ENCODE measurements at places on chromosomes 12 and 14.

DNA sequence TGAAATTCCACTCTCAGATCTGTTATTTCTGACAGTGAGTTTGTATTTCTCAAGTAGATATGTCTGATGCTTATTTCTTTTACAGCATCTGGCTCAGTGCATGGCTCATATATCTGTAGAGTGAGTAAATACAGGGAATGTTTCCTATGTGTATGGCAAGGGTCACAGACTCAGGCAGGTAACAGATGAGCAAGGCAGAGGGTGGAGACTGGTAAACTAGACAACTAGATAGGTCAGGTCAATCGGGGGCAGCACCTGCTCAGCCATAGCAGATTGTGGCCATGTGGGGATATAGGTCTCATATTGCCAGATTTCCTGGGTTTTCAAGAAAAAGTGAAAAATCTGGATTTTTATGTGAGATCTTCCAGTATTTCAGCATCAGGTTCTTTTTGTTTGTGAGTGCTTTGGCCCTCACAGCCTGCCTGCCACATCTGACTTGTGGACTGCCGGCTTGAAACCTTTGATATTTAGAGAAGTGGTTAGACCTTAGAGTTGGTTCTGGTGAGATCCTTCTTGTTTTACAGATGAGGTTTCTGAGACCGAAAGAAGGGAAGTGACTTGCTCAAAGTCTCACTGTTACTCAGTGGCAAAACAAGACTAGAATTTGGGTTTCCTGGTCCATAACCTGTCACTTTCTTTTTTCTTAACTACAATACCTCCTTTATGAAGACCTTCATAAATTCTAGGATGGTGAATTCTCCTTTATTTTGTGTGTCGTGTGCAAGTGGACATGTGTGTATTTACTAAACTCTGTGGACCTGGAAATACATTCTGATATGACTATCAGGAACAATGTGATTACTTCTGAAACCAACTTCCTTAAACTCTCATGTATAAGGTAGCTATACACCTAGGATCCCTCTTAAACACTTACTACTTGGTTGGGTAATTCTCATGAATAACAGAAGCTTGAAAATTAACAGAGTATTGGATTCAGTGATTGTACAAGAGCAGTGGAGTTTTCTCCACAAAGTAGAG is 34.4 kb downstream of the PROX2 start:
- no peak for DNase-seq

GRCh38 chr14:31990926-31991572 is 86.1 kb upstream of the ARHGAP5 start:
- DNase-seq, result no peak

GRCh38 chr12:131606218-131606901 is 104.5 kb upstream of the SFSWAP start:
- DNase-seq, result no peak

GRCh38 chr14:25843481-25844470 is 754.1 kb downstream of the NOVA1 start:
- no peak for DNase-seq

- peak; percentile 31 for DNase-seq
These were observed 16.6 kb downstream of the FBRSL1 start for GRCh38 chr12:132506328-132507160.

DNA sequence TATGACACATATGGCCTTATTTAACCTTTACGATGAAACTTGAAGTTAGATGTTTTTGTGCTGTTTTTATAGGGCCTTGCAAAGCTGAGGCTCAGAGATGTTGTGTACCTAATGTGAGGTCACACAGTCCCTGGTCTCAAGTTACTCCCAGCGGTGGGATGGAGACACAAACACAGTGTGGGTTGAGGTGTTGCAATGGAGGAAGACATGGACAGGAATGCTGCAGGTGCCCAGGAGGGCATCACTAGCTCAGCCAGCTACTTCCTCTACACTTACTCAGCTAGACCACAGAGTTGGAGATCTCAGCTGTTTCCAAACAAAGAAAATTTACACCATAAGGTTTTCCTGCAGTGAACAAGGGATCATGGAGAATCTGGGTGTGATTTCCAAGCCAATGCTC is 15.5 kb downstream of the LHX5 start:
- DNase-seq, result no peak

DNA sequence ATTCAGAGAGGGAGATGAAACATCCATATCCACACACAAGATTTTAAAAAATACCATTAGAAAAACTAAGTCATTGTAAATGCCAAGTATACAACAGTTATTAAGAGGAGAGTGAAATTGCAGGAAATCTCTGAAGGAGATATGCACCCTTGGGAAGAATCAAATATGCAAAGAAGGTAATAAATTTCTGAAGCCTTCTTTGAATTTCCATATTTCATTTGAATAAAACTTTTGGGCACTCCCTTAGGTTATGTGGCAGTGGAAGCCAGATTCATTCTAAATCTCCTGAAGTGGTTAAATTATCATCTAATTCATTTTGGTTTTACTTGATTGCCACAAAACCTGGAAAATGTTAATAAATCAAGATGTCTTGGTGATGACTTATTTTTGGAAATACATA is 138.9 kb upstream of the CLEC14A start:
- DNase-seq, result no peak

GRCh38 chr12:25723336-25723735 is 170.3 kb upstream of the LMNTD1 start:
- no peak for DNase-seq

- no peak for DNase-seq
These were observed 2.4 kb upstream of the NAB2 start for GRCh38 chr12:57086493-57087009.
